DND-41 (cell line): ENCODE measurements at places on chromosomes 4 and X.
A peak's percentile ranks its signal among the peaks of the same experiment; 100 is the strongest.

GRCh38 chrX:47662144-47662657 is 3.2 kb upstream of the UXT start:
- H3K4me1 ChIP-seq, result peaks cover 21% of the 10 kb centered on the region
- peaks cover 7% of the 10 kb centered on the region for H3K36me3 ChIP-seq
- H3K4me3 ChIP-seq, result no peak overlapping the region

DNA sequence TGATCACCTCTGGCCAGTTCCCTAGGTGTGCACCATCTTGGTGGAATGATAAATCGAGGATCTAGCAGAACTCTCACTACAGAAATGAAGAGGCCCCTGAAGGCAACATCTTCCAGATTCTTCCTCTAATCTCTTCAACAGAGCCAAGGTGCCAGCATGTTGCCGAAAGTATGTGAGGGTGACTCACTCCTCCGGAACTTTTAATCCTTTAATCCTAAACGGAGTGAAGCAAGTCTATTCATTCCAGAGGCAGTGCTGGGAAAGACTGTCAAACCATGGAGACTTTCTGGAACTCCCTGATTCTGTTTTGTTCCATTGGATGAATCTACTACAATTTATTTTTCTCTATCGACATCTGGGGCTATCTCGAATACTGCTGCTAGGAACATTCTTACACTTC is 68.7 kb downstream of the SUPT20HL2 start:
- DNase-seq, result no peak
- no peaks in the 10 kb centered on the region for H3K27me3 ChIP-seq
- no peak overlapping the region for H3K27ac ChIP-seq
- H3K4me1 ChIP-seq, result no peaks in the 10 kb centered on the region
- no peaks in the 10 kb centered on the region for H3K36me3 ChIP-seq
- H3K4me3 ChIP-seq, result no peak overlapping the region

GRCh38 chr4:5976921-5977320 is 41.3 kb downstream of the C4orf50 start:
- no peaks in the 10 kb centered on the region for H3K36me3 ChIP-seq
- H3K4me1 ChIP-seq, result no peaks in the 10 kb centered on the region
- no peak for DNase-seq
- H3K27me3 ChIP-seq, result no peaks in the 10 kb centered on the region
- H3K4me3 ChIP-seq, result no peak overlapping the region
- no peak overlapping the region for H3K27ac ChIP-seq

GRCh38 chr4:82431831-82432230 is 1.4 kb downstream of the ENOPH1 start:
- peak overlapping the region; percentile 99; the same call in 1 of the 2 replicates for H3K27ac ChIP-seq
- H3K4me1 ChIP-seq, result peaks cover 46% of the 10 kb centered on the region
- DNase-seq, result no peak
- H3K36me3 ChIP-seq, result peaks cover 64% of the 10 kb centered on the region
- peak overlapping the region; percentile 98; the same call in 1 of the 2 replicates for H3K4me3 ChIP-seq

GRCh38 chr4:19375136-19375804 is 876.4 kb upstream of the SLIT2 start:
- DNase-seq, result no peak
- H3K27me3 ChIP-seq, result no peaks in the 10 kb centered on the region

DNA sequence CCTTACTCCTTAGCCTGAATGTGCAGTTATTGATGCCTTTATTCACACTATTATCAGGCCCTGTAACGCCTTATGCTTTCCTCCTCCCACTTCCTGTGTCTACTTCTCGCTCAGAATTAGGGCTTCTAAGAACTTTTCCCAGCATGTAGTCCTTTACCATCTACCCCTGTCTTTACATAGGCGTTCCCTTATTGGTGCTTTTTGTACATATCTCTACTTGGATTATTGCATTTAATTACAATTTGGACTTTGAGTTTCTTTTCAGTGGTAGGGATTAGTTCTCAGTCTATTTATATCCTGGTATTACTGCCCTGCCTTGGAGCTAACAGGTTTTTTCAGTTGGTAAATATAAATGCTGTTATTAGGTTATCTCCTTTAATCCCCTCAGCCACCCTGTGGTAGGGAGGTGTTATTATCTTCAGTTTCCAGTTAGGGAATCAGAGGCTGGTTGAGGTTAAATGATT is 84.0 kb downstream of the RBPJ start:
- no peaks in the 10 kb centered on the region for H3K27me3 ChIP-seq
- H3K27ac ChIP-seq, result no peak overlapping the region

GRCh38 chr4:23333556-23333945 is 556.3 kb downstream of the PPARGC1A start:
- H3K4me3 ChIP-seq, result no peak overlapping the region
- H3K27ac ChIP-seq, result peak overlapping the region; percentile 51; the same call in 1 of the 2 replicates
- H3K36me3 ChIP-seq, result no peaks in the 10 kb centered on the region
- peaks cover 27% of the 10 kb centered on the region for H3K4me1 ChIP-seq
- DNase-seq, result no peak

DNA sequence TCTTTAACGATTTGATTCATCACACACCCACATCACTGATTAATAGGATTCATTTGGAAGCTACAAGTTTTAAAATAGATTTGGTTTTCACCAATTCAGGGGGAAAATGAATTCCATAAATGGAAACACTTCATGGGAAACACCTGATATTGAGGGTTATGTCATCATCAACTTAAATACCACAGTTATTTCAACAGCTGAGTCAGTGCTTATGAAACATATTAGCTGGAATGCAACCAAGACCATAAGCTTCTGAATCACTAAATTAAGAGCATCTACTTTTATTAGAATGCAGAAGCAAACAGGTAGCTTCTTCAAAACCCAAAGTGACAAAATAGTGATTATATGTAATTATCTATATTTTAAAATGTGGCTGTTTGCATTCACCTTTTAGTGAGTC is 207.8 kb upstream of the DCAF8L1 start:
- no peak for DNase-seq
- H3K4me3 ChIP-seq, result no peak overlapping the region
- no peaks in the 10 kb centered on the region for H3K27me3 ChIP-seq
- H3K27ac ChIP-seq, result no peak overlapping the region

GRCh38 chr4:43112139-43112538 is 219.6 kb downstream of the GRXCR1 start:
- no peak for DNase-seq
- no peaks in the 10 kb centered on the region for H3K36me3 ChIP-seq
- H3K27ac ChIP-seq, result no peak overlapping the region
- H3K4me1 ChIP-seq, result no peaks in the 10 kb centered on the region
- H3K27me3 ChIP-seq, result no peaks in the 10 kb centered on the region
- no peak overlapping the region for H3K4me3 ChIP-seq

GRCh38 chrX:70494441-70494840 is 49.8 kb downstream of the DLG3 start:
- H3K36me3 ChIP-seq, result no peaks in the 10 kb centered on the region
- no peak for DNase-seq
- no peak overlapping the region for H3K4me3 ChIP-seq
- H3K27ac ChIP-seq, result no peak overlapping the region
- H3K27me3 ChIP-seq, result no peaks in the 10 kb centered on the region

DNA sequence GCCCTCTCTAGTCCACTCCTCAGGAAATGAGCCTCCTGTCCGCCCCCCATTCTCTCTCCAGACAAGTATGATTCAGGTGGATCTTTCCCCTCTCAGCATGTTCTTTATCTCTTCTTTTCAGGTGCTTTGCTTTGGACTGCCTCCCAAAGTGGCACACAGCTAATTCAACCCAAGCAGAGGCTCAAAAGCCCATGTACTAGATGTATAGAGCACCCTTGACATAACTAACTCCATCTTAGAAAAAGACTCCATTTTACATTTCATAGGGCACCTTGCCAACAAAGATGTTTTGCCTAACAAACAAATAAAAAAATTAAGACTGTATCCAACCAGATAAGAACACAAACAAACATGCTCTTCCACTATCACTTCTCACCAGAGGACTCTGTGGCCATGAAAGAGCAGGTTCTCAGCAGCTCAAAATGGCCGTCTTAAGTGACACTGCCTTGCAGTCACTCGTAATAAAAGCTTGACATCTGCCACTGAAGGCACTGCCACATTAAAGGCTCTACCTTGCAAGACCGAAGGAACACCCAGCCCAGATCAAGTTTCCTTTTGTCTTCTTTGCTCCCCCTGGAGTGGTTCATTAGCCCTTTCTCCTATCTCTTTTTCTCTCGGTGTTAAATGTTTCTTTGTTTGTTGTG is 84.9 kb upstream of the TAB3 start:
- no peak overlapping the region for H3K27ac ChIP-seq
- H3K4me3 ChIP-seq, result no peak overlapping the region
- DNase-seq, result peak; percentile 3
- H3K27me3 ChIP-seq, result no peaks in the 10 kb centered on the region
